Karpas-422 (cell line): ENCODE measurements at places on chromosomes 6 and 20. TPM values are rescaled to one million over a fixed set of nuclear protein-coding genes. Genes with fewer than 3 reads are reported as not detected.
A peak's percentile ranks its signal among the peaks of the same experiment; 100 is the strongest.

DNA sequence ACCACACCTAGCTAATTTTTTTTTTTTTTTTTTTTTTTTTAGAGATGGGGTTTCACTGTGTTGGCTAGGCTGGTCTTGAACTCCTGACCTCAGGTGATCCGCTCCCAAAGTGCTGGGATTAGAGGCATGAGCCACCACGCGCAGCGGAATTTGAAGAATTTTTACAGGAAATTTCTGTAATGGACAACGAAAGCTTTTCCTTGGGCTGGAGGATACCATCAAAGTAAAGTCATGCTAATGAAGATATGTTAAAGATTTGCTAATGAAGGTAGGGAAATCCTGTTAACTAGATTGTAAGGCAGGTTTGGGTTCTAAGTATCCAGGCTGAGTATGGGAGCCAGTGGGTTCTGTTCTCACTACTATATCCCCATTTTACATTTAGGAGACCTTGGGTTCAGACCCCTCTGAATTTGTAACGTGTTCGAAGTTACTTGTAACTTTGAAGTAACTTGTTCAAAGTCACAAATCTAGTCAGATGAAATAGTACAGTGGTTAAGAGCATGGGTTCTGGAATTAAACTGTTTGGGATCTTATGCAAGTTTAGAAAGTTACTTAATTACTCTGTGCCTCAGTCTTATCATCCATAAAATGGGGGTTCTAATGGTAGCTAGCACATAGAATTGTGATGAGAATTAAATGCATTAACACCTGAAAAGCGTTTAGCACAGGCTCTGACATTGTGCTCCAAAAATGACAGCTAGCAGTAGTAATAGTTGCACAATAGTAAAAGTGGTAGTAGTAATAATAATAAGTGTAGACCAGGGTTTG lies 123.4 kb upstream of the GPR6 start:
- H3K4me1 ChIP-seq, result no peaks in the 10 kb centered on the region
- no peak overlapping the region for H3K4me3 ChIP-seq
- no peak for DNase-seq

Gene RNF182
- not detected in 2 replicates for total RNA-seq

GRCh38 chr20:57387945-57388371 lies 3.2 kb upstream of the RBM38 start:
- no peak overlapping the region for H3K4me3 ChIP-seq
- peaks cover 52% of the 10 kb centered on the region for H3K4me1 ChIP-seq
- H3K36me3 ChIP-seq, result peaks cover 23% of the 10 kb centered on the region

Gene MEI4
- not detected in 2 replicates for total RNA-seq

GRCh38 chr6:41846666-41847237 lies 48.4 kb downstream of the USP49 start:
- H3K27ac ChIP-seq, result no peak overlapping the region
- no peak overlapping the region for H3K4me3 ChIP-seq
- DNase-seq, result peak; percentile 82

DNA sequence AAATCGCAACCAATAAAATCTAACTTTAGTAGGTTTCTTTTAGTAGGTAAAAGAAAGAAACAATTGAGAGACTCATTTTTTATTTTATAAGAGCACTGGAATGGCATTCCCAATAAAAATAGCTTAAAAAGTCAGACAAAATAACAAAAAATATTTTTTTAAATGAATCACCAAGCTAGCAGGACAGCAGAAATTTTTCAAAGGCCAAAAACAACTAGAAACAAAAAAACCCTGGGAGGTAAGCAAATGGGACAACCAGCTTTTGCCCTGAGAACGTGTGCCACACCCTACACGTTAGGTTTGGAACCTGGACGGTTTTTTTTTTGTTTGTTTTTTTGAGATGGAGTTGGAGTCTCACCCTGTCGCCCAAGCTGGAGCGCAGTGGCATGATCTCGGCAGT lies 19.6 kb downstream of the GPLD1 start:
- H3K4me3 ChIP-seq, result no peak overlapping the region
- no peak for DNase-seq
- no peaks in the 10 kb centered on the region for H3K36me3 ChIP-seq
- no peaks in the 10 kb centered on the region for H3K27me3 ChIP-seq
- H3K4me1 ChIP-seq, result no peaks in the 10 kb centered on the region
- H3K27ac ChIP-seq, result no peak overlapping the region

DNA sequence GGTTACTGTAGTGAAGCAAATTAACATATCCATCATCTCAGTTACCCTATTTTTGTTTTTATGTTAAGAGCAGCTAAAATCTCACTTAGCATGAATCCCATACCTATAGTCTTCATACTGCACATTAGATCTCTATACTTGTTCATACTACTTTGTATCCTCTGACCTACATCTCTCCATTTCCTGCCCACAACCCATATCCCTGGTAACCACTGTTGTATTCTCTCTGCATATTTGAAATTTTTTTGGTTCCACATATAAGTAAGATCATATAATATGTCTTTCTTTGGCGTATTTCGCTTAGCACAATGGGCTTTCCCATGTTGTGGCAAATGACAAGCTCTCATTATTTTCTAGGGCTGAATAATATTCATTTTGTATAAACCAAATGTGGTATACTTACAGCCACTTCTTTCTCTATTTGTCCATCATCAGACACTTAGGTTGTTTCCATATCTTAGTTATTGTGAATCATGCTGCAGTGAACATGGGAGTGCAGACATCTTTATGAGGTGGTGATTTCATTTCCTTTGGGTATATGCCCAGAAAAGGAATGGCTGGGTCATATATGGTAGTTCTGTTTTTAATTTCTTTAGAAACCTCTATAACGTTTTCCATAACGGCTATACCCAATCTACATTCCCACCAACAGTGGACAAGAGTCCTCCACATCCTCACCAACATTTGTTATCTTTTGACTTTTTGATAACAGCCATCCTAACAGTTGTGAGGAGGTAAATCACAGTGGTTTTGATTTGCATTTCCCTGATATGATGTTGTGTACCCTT lies 39.8 kb downstream of the BACH2 start:
- no peak overlapping the region for H3K27ac ChIP-seq
- H3K4me1 ChIP-seq, result no peaks in the 10 kb centered on the region
- DNase-seq, result no peak
- H3K36me3 ChIP-seq, result no peaks in the 10 kb centered on the region

GRCh38 chr6:12265791-12266190 lies 24.4 kb upstream of the EDN1 start:
- no peaks in the 10 kb centered on the region for H3K4me1 ChIP-seq
- DNase-seq, result no peak
- no peaks in the 10 kb centered on the region for H3K27me3 ChIP-seq

GRCh38 chr20:57808264-57809070 lies 98.7 kb upstream of the PMEPA1 start:
- no peaks in the 10 kb centered on the region for H3K36me3 ChIP-seq
- DNase-seq, result no peak
- H3K27ac ChIP-seq, result no peak overlapping the region
- no peaks in the 10 kb centered on the region for H3K27me3 ChIP-seq

- peaks cover 81% of the 10 kb centered on the region for H3K36me3 ChIP-seq
- no peaks in the 10 kb centered on the region for H3K4me1 ChIP-seq
- DNase-seq, result no peak
- H3K27me3 ChIP-seq, result no peaks in the 10 kb centered on the region
- H3K4me3 ChIP-seq, result no peak overlapping the region
Measured at GRCh38 chr20:37228082-37228481, 33.5 kb downstream of the GHRH start.

- no peaks in the 10 kb centered on the region for H3K27me3 ChIP-seq
- H3K4me3 ChIP-seq, result no peak overlapping the region
- no peak for DNase-seq
- H3K4me1 ChIP-seq, result peaks cover 6% of the 10 kb centered on the region; the same call in 1 of the 2 replicates
- no peak overlapping the region for H3K27ac ChIP-seq
- no peaks in the 10 kb centered on the region for H3K36me3 ChIP-seq
Measured at GRCh38 chr20:13296070-13296469, 75.0 kb downstream of the ISM1 start.

- DNase-seq, result no peak
- H3K36me3 ChIP-seq, result no peaks in the 10 kb centered on the region
- H3K27me3 ChIP-seq, result no peaks in the 10 kb centered on the region
- no peak overlapping the region for H3K4me3 ChIP-seq
- H3K4me1 ChIP-seq, result peaks cover 5% of the 10 kb centered on the region
- no peak overlapping the region for H3K27ac ChIP-seq
Measured at GRCh38 chr6:112149719-112150263, 62.4 kb downstream of the FAM229B start.

Gene PET117
- total RNA-seq, result 4.9 and 12.2 TPM in 2 replicates

Gene SYNGAP1
- 16.3 and 16.7 TPM in 2 replicates for total RNA-seq
